Posterior cingulate gyrus (tissue), 11 donors: ENCODE measurements at places on chromosomes 1 and 21.

DNA sequence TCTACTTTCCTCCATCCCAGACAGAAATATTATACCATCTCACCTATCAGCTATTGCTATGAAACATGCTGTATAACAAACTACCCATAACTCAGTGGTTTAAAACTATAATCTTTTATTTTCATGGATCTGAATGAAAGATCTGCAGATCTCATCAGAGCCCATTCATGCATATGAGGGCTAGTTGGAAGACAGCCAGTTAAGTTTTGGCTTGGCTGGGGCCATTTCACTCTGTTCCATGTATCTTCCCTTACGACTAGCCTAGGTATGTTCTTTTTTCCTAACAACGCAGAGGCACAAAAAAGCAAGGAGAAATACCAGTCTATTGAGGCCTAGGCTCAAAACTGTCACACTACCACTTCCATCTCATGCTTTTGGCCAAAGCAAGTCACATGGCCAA is 28.1 kb upstream of the RGS1 start:
- no peak for DNase-seq

DNA sequence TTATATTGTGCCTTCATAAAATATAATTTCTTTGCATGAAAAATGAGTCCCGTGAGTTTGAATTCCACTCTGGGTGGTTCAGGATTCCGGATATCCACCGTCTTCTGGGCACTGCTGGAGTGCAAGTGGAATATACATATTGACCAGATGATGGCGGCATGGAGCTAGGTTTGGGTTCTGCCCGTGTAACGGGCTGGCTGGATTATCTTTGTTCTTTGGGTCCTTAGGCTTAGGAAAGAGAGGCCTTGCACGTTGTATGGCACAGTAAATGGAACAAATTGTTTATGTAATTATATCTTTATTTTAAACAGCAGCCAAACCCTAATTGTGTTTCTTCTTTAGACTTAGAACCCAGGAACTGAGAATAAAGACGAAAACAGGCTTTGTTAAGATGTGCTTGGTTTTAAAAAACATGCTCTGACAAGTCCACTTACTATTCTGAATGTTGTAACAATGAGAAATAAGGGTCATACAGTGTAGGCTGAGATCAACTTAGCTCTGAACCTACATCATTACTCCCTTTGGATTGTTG is 13.5 kb upstream of the ACBD6 start:
- peak; percentile 65 for DNase-seq

- no peak for DNase-seq
Observed at GRCh38 chr1:67171574-67171955, 5.3 kb downstream of the IL23R start.

- no peak for DNase-seq
Observed at GRCh38 chr21:15741510-15741909, 11.7 kb downstream of the USP25 start.

DNA sequence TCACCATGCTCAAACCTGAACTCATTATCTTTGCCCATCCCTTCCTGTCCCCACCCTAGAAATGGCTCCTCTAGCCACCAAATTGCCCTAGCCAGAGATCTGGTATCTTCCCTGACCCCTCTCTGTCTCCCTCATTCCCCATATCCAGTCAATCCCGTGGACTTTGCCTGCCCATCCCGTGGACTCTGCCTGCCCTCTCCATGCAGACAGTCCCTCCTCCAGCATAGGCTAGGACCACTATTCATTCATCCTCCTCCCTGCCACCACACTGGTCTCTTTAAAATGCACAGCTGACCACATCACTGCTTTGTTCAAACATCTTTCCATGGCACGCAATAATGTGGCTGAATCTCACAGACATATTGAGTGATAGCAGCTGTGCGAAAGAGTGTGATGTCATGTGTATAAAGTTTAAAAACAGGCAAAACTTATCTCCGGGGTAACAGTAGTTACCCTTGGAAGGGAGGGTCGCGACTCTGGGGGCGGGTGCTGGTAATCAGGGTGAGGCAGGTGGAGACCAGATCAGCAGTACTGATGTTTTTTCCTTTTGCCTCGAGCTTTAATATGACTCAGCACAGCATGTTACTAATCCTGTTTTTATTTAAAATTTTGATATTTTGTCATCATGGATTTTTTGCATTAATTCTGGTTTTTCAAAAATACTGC is 4.8 kb upstream of the SLC2A1 start:
- DNase-seq, result peak; percentile 27

- DNase-seq, result no peak
Observed at GRCh38 chr1:43419627-43420425, 30.1 kb downstream of the SZT2 start.

- no peak for DNase-seq
Observed at GRCh38 chr1:234200566-234200965, 172.7 kb upstream of the COA6 start.

GRCh38 chr21:31345136-31345535 is 1.1 kb upstream of the TIAM1 start:
- no peak for DNase-seq

GRCh38 chr1:44775930-44776729 is 790 bp downstream of the RPS8 start:
- no peak for DNase-seq

GRCh38 chr1:201116091-201116490 is 3.9 kb upstream of the CACNA1S start:
- no peak for DNase-seq

DNA sequence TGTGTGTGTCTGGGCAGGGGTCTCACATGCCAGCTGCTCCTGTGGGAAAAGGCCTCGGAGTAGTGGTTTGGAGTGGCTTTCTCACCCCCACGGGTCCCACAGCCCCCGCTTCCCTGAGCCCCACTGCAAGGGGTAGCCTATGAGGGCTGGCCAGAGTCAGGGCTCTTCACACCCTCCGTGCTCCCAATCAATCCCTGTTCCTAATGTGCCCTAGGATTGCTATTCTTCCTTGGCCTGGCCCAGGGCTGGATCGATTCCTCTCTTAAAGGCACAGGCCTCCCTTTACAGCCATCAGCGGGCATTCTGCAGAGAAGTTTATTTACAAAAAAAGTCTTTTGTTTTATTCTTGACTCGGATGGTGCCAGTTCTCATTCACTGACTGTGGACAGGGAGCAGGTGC is 19.3 kb upstream of the ACTL8 start:
- DNase-seq, result no peak

DNA sequence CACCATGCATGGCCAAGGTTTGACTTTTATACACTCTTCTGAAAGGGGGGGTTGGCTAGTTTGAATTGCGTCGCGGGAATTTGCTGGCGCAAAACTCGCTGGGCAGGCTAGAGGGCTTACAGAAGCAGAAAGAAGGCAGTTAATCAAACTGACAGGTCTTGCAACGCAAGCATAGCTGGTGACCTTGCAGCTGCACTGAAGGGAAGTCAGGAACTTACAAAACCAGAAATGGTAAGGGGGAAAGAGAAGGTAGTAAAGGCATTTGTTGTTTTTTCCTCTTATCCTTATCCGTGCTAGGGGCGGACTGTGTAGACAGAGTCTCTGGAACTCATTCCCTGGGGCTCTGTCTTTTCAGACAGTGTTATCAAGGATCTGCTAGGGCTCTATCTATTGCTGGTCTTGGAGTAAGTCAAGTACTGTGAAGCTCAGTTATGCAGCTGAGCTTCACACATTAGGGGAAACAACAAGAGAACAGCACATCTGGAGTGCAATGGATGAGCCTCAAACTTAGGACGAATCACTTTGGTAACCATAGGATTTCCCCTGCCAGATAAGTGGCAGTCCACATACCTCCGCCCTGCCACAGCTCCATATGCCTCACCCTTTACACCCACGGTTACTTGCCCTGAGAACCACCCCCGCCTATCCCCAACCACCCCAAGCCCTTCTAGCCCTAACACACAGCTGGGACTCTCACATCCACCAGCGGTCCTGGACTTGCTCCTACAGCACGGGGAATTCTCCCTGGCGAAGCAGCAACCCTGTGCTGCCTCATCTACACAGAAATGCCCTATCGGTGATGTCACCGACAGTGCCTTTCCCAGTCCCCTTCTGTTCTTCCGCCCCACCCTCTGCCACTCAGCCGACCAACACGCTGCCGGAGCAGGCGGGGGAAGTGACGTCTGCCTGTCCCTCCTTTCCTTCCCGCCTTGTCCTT is 251.4 kb downstream of the FAM72C start:
- no peak for DNase-seq

DNA sequence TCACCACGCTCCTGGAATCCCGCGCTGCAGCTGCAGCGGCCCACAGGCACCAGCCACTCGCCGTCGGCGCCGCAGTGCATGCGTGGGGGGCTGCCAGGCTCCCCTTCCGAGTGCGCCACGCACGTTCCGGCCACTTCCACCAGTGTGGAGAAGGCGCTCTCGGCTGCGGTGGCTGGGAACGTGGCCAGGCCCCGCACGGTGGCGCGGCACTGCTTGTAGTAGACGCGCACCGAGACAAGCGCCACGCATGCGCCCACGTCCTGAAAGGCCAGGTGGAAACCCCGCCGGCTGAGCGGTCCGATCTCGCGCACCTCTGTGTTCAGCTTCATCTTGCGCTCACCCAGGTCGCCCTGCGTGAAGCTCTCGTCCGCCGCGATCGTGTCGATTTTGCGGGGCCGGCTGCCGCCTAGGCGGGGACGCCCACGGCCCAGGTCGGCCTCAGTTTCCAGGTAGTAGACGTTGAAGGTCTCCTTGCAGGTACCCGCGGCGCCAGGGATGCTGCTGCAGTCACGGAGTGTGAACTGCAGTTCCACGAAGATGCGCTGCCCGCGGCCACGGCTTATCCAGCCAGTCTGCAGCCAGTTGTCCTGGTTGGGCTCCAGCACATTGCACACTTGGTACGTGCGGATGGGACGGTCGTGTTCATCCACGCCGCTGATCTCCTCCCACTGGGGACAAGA is 3.4 kb downstream of the EPHA10 start:
- DNase-seq, result no peak

GRCh38 chr1:168636642-168637111 is 60.3 kb downstream of the XCL1 start:
- DNase-seq, result no peak

DNA sequence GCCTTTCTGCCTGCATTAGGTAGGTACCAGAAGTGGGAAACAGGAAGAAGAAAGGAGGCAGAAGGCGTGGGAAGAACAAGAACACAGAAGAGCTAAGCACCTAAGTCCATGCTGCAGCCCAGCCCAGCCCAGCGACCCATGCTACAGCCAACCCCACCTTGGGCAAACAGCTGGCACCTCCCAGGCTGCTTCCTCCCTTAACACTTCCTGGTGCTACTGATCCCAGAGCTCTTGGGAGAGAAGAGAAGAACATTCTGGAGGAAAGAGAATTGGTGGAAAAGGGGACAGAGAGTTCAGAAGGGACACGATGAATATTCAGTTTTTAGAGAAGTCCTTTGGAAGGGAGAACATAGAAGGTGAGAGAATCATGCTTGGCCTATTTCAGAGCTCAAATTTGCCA is 28.5 kb downstream of the PLEKHA6 start:
- DNase-seq, result no peak

DNA sequence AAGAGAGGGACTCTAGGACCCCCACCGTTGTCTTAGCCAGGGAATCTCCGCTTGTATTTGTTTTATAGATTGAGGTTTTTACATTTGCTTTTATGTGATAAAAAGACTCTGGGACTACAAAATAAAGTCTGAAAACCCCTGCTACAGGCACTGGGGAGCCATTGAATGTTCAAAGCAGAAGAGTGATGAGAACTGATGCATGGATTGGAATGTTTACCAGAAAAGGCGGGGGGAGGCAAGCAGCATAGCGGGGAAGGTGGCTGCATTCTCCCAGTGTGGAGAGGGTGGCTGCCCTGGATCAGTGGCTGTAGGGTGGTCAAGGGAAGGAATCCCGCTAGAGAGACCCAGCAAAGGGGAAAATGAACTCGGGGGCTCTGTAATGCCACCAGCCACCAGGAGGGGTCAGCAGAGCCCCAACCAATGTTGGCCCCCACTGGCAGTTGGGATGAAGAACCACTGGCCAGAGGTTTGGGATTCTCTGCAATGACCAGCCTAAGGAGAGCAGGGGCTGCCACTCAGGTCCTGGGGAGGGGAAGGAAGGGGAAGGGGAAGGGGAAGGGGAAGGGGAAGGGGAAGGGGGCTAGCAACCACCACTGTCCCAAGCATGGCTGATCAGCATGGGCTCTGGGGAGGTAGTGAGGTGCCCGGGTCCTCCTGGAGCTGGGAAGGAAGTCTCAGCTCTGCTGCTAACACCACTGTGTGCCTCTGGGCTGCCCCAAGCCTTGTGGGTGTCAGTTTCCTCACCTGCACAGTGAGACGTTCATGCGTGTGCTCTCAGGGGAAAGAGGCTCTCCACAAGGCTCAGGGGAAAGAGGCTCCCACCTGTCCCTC is 19.2 kb upstream of the PEF1 start:
- DNase-seq, result peak; percentile 67

DNA sequence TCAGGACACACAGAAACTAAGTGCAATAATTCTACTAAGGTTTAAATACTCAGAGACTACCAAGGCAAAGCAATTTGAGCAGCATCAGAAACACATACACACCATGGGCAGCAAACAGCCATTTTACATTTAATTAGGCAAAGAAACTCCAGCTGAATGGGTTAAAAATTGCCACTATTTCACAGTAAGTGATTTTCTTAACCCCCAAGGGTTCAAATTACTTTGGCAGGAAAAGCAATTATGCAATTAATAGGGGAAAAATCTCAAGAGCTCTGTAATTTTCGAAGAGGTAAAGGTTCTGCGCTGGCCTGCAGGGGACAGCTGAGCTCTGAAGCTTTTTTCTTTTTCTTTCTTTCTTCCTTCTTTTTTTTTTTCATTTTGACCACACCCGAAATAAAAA is 206.2 kb upstream of the RRP15 start:
- no peak for DNase-seq

GRCh38 chr21:33642896-33643657 is 776 bp downstream of the ITSN1 start:
- DNase-seq, result peak; percentile 23

GRCh38 chr1:67588178-67588855 is 96.7 kb upstream of the GADD45A start:
- DNase-seq, result no peak

GRCh38 chr1:200391747-200392146 is 18.1 kb downstream of the ZNF281 start:
- DNase-seq, result no peak

DNA sequence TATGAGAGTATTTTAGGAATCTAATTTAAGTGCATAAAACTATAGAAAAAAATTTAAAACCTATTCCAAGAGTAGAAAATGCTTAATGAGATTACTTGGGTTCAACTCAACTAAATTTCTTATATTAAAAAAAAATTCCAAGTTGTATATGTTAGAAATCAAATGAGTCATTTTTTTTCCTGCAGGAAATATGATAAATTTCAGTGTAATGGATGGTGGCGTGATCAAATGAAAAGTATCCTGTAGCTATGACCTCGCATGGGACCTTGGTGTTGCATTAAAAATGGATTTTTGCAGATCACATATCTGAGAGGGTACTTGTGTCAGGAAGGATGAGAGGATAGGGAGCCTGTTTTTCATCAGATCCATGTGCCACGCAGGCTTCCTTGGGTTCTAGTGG is 17.9 kb downstream of the ATP5PO start:
- DNase-seq, result no peak

- no peak for DNase-seq
Observed at GRCh38 chr1:100882698-100883097, 11.9 kb downstream of the EXTL2 start.

GRCh38 chr1:145979746-145980456 is 15.4 kb downstream of the POLR3GL start:
- no peak for DNase-seq
